Activated gamma-delta T cell treated with Interleukin-2 at 50 U/mL for 16 hours (primary cell): ENCODE measurements at places on chromosomes 13 and 19.

DNA sequence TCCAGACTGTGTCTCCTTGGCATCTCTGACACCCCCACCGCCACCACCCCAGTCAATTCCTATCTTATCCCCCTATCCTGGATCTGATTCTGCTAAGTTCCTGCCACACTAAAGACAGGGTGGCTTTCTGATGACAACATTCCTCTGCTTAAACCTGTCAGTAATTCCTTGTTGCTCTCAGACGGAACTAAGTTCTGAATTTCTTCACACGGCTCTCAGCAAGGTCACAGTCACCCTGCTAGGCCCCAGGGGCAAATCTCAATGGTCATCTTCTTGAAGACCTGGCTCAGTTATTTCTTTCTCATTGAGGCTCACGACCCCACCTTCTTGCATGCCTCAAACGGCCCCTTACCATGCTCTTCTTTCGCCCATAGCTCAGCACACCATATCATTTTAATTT is 7.6 kb downstream of the ALOX5AP start:
- no peak for DNase-seq

DNA sequence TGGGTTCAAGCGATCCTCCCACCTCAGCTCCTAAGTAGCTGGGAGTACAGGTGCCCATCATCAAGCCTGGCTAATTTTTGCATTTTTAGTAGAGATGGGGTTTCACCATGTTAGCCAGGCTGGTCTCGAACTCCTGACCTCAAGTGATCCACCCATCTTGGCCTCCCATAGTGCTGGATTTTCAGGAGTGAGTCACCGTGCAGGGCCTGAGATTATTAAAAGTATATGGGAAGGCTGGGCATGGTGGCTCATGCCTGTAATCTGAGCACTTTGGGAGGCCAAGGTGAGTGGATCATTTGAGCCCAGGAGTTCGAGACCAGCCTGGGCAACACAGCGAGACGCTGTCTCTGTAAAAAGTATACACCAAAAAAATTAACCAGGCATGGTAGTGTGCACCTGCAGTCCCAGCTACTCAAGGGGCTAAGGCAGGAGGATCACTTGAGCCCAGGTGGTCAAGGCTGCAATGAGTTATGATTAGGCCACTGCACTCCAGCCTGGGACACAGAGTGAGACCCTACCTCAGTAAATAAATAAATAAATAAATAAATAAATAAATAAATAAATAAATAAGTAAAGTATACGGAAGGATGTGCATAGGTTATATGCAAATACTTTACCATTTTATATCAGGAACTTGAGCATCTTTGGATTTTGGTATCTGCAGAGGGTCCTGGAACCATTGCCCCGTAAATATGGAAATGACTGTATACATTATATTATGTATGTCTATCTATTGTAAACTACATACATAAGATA is 854 bp downstream of the IL12RB1 start:
- DNase-seq: no peak

- DNase-seq: no peak
Observed at GRCh38 chr19:10283301-10284064, 3.3 kb upstream of the ICAM4 start.

DNA sequence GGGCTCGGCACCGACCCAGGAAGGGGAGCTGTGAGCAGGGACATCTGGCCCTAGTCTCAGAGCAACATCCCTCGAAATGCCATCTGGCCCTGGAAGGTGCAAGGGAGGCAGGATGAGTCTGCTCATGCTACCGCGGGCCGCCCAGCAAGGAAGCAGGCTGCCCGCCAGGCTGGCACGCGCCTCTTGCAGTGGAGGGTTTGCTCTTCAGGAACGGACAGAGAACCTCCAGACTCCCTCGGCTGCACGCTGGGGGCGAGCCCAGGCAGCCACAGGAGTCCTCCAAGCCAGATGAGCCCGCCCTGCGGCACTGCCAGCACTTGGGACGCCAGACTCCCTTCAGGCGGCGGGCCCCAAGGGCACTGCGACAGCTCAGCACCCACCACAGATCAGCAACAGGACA is 10.1 kb upstream of the ATP8B3 start:
- no peak for DNase-seq

GRCh38 chr13:97932647-97933046 is 20.8 kb upstream of the IPO5 start:
- no peak for DNase-seq

DNA sequence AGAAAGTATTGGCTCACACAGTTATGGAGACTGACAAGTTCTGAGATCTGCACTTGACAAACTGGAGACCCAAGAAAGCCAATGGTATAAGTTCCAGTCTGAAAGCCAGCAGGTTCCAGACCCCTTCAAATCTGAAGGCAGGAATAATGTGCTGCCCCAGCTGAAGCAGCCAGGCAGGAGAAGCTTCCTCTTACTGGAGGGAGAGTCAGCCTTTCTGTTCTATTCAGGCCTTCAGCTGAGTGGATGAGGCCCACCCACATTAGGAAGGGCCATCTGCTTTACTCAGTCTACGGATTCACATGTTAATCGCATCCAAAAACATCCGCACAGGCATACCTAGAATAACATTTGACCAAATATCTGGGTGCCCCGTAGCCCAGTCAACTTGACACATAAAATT is 8.2 kb upstream of the VWA8 start:
- no peak for DNase-seq

GRCh38 chr19:11673608-11674041 is 65.1 kb downstream of the ZNF823 start:
- DNase-seq: no peak

GRCh38 chr13:31011193-31011860 is 78.9 kb downstream of the TEX26 start:
- DNase-seq: no peak

- DNase-seq: no peak
Observed at GRCh38 chr13:33401238-33401637, 115.7 kb upstream of the STARD13 start.

GRCh38 chr19:46210669-46211068 is 18.9 kb upstream of the IGFL1 start:
- DNase-seq: no peak

DNA sequence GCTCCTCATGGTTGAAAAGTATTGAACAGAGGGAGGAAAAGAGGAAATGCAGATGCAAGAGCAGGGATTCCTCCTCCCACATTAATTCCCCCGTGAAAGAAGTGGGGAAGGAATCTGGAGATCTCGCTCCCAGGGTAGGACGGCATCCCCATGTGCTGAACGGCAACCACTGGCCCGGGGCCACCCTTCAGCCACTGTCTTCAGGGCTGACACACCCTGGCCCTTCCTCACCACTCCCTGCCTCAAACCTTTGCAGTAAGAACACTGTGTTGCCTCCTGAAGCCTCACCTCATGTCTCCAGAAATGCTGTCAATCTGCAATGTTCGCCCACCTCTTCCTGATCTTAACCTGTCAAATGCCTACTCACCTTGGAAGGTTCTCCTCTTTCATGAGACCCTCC is 10.9 kb upstream of the DOCK9 start:
- DNase-seq: no peak

DNA sequence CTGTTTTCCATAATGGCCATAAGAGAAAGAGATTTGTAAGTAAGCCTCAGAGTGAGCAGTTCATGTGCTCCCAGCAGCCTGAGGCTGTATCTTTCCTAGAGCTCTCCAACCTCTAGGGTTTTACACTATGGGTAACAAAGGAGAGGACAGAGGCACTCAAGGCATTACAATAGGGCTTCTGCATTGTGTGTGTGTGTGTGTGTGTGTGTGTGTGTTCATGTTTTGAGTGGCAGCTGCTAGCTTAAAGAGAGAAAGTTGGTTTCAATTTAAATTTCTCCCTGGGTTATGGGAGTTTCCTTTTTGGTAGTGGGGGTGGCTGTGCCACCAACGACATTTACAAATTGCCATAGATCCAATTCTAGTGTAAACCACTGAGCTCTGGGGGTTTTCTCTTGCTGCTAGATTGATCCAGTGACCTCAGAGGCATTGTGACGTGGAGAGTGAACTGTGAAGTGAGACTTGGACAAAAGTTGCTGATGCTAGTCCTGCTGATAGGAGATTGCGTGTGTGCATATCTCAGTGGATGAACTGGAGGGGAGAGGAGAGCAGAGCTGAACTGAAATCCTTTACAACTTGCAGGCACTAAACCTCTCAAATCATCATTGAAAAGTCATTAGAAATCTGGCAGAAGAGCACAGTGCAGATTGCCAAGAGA is 67.2 kb upstream of the OLFM4 start:
- DNase-seq: no peak

GRCh38 chr13:51047434-51048165 is 63.5 kb downstream of the C13orf42 start:
- DNase-seq: no peak

DNA sequence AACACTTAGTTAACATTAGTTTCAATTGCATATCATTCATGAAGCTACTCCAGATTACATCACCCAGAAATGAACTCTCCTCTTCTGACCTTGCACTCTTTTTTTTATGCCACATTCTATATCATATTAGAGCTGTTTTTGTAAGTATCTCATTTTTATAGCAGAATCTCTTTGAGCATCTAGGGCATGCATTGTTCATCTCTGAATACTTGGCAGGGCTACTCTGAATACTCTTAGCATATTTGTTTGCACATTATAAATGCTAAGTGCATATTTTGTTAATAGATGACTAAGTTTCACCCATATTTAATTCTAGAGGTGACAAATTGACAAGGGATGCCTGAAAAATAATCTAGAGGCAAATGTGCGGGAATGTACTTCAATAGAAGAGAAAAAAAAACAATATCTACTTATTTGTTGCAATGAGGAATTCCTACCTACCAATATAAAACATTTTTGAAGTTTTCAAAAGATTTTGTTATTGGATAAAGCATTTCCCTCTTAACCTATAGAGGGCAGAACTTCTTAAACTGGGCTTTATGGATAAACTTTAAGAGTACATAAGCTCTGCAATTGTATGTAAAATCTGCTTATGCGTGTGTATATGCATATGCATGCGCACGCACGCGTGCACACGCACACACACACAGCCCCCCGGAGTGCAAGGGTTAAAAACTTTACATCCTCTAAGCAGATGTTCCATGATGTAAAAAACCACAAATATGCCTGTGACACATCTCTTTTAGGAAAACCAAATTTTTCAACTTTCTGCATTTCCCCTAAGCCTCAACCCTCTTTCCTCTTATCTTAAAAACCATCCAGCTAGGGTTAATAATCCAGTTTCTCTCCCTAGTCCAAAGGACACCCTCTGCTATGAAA is 73.0 kb upstream of the OXGR1 start:
- DNase-seq: no peak
